ENCODE measurements at places on chromosomes 5 and 9.

- no peak for DNase-seq
These were observed 7.5 kb downstream of the NDST1 start for GRCh38 chr5:150515446-150515845.

GRCh38 chr9:14316602-14317300 lies 2.8 kb upstream of the NFIB start:
- DNase-seq, result no peak

DNA sequence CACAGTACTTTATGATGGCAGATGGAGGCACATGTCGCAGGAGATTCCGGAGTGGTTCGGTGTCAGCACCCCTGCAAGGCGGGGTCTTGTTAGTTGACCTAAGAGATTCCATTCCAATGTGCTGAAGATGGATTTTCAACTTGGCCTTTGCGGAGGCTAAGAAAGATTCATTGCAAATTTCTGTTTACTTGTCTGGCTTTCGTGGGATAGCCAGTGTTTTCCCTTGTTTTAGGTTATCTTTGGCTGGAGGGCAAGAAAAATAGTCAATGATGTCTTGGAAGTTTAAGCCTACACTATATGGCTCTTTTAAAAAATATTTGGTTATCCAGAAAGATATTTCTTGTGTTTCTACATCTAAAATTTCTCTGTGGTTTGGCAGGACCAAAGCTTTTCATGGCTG lies 123.6 kb upstream of the PTCH1 start:
- DNase-seq, result no peak

DNA sequence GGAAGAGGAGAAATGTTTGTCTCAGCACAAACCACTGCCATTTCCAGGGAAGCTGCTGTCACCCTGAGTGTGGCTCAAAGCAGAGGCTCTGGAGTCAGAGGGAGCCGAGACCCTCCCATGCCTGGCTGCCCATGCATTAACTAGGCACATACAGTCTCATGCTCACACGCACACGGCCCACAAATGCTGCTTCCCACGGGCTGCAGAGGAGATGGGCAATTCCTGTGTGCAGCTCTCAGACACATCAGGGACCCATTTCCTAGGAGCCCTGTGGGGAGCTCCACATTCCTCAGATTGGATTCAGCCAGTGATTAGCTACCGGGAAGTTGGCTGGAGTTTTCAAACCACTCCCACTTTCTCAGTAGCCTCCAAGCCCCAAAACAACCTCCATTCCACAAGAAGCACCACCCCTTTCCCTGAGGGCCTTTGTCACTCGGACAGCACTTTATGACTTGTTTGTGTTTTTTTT lies 9.1 kb upstream of the PTGES start:
- no peak for DNase-seq

All from D721Med (cell line).